ENCODE measurements at places on chromosomes 2 and 18.
A peak's percentile ranks its signal among the peaks of the same experiment; 100 is the strongest.

GRCh38 chr2:55490554-55490953, 29.0 kb upstream of the CFAP36 start:
- no peak for DNase-seq

GRCh38 chr18:25950321-25950720, 140.1 kb downstream of the SS18 start:
- no peak for DNase-seq

- DNase-seq, result peak; percentile 31
Observed at GRCh38 chr18:3051718-3052410, 38.9 kb upstream of the LPIN2 start.

DNA sequence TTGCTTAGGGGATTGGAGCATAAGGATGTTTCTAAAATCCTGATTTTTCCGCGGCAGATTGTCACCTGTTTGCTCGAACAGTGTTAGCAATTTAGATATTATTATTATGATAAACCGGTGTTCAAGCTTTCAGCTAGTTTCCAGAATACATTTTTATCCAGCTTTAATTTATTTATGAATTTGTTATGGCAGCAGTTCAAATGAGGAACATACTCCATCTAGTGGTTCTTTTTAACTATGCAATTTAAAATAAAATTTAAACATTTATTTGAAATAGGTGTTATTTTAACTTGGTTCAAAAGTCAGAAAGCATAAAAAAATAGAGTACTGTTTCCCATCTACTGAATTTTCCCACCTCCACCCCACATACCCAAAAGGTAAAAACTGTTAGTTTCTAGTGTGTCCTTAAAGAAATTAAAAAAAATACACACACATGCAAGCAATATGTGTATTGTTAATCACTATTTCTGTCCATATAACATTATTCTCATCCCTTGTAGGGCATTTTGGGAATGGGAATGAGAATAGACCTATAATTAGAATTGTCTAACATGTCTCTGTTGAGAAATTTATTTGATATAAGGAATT, 23.2 kb downstream of the ACOXL start:
- no peak for DNase-seq

GRCh38 chr18:71077451-71077850, 788.6 kb downstream of the SOCS6 start:
- no peak for DNase-seq

DNA sequence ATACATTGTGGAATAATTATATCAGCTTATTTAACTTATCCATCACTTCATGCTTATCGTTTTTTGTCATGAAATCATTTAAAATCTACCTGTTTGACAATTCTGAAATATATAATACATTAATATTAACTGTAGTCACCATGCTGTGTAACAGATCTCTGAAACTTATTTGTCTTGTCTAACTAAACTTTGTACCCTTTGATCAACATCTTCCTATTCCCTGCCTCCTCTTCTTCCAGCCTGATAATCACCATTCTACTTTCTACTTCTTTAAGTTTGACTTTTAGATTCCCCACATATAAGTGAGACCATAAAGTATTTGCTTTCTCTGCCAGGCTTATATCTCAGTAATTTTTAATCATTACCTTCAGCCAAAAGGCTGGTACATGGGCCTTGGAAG, 134.2 kb upstream of the LINC00305 start:
- no peak for DNase-seq

GRCh38 chr2:62334009-62334408, 138.1 kb downstream of the B3GNT2 start:
- no peak for DNase-seq

- DNase-seq, result peak; percentile 6
Observed at GRCh38 chr18:79573921-79574491, 105.6 kb upstream of the CTDP1 start.

DNA sequence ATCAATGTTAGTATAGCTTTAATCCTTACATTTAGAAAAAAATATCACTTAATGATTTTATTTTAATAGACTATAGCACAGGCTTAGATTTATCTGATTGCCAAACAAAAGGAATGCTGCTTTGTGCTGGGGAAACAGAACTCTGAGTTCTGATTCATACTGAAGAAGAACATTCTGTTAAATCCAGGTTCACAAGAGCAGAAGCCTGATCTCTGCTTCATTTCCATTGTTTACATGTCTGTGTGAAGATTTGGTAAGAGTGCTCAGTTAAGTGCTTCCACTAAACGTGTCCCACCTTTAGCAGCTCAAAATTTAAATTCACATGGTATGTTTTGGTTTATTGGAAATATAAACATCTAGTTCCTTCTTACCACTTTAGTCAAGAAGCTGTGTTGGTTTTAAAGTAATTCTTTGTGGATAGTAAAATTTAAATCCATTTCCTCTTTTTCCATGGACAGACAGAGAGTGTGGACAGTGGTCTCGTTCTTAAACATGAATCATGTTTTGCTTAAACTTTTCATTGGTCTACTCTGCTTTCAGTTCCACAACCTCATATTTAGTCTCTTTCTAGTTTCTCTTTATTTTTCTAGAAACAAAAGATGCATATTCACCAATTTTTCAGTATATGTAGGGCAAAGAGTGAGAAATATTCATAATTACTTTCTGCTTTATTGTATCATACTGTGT, 59.1 kb downstream of the NYAP2 start:
- DNase-seq, result no peak

DNA sequence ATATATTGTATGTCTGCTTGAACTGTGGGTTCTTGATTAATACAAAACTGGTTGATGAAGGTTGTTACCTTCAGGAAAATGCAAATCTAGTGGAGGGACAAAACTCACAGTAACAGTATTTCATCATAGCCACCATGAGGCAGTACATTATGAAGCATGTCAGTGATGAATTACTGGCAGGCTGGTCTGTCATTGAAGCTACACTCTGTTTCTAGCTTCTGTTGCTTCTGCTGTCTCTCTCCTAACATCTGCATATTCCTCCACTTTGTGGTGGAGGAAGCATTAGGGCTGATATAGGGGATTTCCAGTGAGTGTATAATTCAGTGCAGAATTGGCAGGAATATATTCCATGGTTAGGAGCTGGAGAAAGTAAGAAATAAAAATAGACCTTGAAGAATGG, 44.2 kb upstream of the RAB6D start:
- DNase-seq, result no peak

DNA sequence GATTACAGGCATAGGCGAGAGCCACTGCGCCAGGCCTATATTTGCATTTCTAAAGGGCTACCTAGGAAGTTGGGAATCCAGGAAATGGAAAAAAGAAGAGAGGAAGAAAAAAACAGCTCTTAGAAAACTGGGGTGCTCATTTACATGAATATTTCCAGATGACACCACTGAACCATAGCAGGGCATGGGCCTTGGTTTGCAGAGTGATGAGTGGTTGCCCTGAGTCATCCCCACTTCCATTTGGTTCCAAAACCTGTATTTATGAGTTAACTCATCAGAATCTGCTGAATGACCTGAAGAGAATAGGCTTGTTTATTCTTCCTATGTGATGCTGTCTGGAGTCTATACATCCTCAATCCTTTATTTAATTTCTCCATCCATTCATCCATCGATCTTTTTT, 36.2 kb downstream of the EHD3 start:
- DNase-seq, result no peak

- no peak for DNase-seq
Observed at GRCh38 chr2:217316743-217317142, 456.9 kb upstream of the TNP1 start.

DNA sequence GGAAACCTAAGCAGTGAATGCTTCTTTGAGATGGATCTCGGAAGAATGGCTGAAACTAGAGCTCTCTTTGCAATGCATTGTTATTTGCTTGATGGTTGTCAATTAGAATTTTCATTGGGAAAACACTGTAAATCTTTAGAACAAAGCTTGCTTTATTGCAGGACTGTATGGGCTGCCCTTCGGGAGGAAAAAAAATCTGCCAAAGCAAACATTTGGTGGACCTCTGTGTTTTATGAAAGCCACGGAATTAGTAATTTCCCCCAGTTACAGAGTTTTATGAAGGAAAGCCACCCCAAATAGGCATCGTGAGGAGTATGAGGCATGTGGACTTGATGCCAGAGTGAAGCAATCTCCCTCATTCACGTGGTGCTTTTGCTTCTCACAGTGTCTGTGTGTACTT, 33.5 kb downstream of the RHBDD1 start:
- DNase-seq, result no peak

DNA sequence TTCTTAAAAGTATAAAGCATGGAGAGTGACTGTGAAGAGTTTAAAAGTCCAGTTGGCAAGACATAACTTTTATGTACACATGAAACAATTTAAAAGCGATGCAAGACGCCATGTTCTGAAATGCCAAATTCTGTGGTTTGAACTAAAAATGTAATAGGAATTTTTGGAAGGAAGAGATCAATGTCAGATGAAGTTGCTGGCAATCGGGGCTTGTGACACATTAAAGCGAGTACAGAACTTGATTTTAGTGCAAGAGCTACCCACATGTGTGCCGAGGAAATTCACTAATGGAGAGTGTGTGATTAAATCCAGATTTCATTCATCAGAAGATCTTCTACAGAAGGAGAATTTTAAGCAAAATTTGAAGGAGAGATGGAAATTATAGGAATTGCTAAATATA, 220.2 kb upstream of the CCDC68 start:
- DNase-seq, result no peak

DNA sequence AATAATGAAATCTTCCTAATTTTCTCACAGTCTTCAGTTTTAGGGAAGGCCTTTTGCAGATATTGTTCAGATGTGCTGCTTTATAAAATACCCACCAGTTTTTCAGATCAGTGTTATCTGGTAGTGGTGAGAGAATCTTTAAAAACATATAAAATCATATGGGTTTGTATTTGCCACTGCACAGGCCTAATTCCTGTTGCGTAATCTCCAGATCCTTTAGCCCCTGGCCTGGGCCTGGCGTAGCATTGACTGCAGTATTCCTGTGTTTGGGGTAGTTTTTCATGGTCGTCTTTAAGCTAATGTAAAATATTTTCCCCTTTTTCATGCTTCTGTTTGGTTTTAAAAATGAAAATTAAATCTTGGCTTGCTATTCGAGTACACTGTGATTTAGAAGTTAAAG, 43.2 kb downstream of the TSHZ1 start:
- no peak for DNase-seq

DNA sequence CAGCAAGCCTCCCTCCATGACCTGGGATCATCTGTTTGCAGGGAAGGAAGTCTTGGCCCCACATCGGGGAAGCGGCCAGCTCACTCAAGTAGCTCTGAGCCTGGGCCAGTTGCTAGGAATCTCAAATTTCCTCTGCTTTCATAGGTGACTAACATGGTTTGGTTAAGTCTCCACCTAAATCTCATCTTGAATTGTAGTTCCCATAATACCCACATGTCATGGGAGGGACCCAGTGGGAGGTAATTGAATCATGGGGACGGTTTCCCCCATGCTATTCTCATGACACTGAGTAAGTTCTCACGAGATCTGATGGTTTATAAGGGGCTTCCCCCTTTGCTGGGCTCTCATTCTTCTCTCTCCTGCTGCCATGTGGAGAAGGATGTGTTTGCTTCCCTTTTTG, 75.2 kb downstream of the LBH start:
- DNase-seq, result no peak

DNA sequence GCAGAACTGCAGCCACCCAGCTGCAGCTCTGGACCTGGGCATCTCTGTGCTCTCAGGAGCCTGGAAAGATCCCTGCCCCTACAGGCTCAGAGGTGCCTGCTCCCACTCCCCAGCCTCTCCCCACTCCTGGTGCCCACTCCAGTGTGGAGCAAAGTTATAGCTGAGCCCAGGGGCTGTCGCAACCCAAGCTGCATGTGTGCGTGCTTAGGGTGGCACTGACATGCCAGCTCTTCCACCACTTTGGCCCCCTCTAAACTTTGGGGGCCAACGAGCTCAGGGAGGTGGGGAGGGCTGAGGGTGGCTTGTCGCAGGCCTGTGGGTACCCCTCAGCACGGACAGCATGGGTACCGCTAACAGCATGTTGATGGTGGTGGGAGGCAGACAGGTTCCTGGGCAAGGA, 126.3 kb upstream of the FHL2 start:
- DNase-seq, result no peak

GRCh38 chr2:203155406-203155805, 83.4 kb upstream of the CYP20A1 start:
- no peak for DNase-seq

DNA sequence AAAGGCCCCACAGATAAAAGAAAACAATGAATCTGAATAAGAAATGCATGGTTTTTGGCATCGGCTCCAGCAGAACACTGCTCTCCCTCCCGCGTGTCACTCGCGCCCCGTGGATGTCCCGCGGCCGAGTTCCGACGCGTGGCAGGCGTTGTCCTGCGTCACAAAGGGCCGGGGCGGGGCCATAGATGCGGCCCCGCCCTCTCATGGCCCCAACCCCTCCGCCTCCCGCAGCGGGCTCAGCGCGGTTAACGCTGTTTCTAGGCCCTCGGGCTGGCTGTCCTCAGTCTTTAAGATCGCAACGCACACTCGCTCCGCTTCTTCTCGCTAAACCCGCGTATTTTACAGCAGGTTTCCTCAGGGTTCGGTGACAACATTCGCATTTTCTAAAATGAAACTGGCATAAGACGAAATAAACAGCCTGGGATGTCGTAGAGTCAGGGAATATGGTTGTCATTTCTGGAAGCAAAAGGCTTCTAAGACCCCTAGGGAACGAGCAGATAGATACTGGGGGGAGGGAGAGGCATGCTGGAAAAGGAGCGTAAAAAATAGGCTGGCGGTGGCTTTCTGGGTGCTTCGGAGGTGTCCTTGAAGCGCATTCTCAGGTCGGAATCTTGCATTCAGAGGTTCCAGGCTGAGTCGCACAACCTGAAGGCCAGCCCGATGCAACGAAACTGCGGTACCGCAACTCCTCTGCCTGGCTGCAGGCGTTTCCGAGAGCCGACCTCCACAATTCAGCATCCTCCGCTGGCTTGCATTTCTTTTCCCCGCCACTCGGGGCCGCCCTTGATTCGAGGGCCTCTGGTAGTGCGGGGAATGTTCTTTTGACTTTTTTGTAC, at the start of gene FKBP7:
FKBP7 (minus strand) TSS at position 162 of the 836 bp plus-strand sequence; CDS start at position 61, 101 bp downstream.
- DNase-seq, result peak; percentile 80

DNA sequence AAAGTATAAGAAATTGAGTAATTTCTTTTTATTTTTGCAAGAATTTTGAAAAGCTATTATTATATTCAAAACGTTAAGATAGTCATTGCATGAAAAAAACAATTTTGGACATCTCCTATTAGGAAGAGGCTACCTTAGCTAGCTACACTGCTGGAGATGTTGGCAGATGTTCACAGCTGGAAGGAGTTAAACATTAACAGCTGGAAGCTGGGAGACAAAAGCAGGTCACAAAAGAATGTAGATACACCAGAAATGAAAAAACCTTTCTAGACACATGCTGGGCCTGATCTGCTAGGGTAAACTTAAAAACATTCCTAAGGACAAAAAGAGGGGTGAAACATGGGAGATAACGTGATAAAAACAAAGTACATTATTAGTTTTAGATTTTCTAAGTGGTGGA, 84.4 kb downstream of the SESTD1 start:
- no peak for DNase-seq

GRCh38 chr2:1731963-1732768, 12.1 kb downstream of the PXDN start:
- no peak for DNase-seq

DNA sequence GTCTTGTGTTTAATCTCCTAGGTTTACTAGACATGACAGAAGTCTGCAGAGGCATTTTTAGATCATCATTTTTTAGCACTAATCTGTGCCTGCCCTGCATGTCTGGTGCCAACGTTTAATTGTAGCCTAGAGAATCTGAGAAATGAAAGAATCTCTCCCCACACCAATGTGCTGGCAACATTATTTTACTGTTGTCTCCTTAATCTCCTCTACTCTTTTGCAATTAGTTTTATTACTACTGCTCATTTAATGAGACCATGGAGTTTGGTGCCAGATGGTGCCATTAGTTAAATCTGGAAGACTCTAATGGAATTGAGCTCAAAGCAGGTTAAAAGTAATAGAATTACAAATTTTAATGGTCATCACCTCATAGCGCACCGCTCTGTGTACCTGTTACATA, 4.0 kb upstream of the SPP2 start:
- DNase-seq, result no peak
